ENCODE measurements at places on chromosomes 6 and 20.

- DNase-seq, result no peak
Observed at GRCh38 chr6:12291839-12292604, 1.9 kb downstream of the EDN1 start.

- no peak for DNase-seq
Observed at GRCh38 chr6:15462717-15463525, 199.9 kb downstream of the DTNBP1 start.

DNA sequence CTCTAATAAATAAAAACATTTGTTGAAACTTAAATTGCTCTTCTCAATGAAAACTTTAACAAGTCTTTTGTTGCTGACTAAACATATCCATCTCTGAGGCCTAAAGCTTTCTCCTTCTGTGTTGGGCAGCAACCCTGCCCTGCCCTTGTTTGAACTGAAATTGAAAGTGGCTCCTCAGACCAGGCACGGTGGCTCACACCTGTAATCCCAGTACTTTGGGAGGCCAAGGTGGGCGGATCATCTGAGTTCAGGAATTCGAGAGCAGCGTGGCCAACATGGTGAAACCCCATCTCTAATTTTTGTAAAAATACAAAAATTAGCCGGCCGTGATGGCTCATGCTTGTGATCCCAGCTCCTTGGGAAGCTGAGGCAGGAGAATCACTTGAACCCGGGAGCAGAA, 29.2 kb upstream of the GNRH2 start:
- no peak for DNase-seq

DNA sequence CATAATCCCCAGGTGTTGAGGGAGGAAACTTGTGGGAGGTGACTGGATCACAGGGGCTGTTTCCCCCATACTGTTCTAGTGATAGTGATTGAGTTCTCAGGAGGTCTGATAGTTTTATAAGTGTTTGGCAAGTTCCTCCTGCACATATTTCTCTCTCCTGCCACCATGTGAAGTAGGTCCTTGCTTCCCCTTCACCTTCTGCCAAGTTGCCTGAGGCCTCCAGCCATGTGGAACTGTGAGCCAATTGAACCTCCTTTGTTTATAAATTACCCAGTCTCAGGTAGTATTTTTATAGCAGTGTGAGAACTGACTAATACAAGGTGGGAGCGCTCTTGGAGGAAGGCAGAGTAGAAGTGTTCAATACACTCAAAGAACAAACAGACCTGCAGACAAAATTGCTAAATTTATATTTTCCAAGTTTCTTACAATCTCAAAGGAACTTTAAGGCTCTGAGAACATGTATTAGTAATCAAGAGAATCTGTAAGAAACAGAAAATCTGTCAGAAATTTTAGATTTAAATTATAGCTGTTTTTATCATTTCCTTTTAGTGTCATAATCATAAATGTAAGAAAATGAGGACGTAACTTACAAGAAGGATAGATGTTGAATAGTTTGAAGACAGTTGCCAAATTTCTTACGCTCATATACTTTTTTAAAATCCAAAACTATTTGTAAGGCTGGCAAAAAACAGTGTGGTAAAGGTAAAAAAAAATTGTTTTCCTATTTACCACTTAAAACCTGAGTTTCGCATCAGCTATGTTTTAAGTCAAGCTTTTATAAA, 77.7 kb downstream of the ASCC3 start:
- no peak for DNase-seq

- DNase-seq, result no peak
Observed at GRCh38 chr6:39822846-39823815, 31.0 kb downstream of the DAAM2 start.

Data from progenitor cell of endocrine pancreas (in vitro differentiated cells).